ENCODE measurements at places on chromosomes 5 and 9.

- peak; percentile 39 for DNase-seq
Measured at GRCh38 chr5:79938468-79938867, 52.6 kb downstream of the MTX3 start.

DNA sequence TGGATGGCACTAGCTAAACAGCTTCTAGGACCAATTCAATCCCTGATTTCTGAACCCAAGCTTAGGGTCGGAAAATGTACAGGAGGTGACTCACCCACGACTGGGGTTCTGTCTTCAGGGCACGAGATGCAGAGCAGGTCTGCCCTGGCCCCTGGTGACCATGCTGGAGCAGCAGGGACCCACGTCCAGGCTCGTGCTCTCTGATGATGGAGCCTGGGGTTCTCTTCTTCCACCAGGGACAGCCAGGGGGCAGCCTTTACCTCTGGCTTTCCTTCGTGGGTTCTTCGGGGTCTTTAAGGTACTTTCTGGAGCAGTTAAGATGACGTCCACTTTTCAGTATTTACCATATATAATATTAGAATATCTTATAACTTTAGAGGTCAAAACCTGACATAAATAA is 2.1 kb downstream of the CFAP77 start:
- DNase-seq, result no peak

DNA sequence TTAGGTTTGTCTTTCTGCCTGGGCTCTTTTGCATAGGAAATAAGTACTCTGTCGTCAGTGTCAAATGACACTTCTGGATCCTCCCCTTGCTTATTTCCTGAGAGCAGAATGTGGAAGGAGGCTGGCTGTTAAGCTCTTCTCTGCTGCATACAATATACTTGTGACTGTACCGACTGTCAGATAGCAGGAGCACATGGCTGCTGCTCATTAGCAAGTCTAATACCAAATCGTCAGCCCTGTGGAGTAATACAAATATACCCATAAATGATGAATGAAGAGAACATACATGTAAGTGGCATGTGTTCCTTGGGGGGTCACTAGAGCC is at the start of gene GPR151:
TSS of gene GPR151 (minus strand) at position 40 of the 325 bp plus-strand sequence. CDS start 77 bp downstream, outside the sequence.
- DNase-seq, result no peak

DNA sequence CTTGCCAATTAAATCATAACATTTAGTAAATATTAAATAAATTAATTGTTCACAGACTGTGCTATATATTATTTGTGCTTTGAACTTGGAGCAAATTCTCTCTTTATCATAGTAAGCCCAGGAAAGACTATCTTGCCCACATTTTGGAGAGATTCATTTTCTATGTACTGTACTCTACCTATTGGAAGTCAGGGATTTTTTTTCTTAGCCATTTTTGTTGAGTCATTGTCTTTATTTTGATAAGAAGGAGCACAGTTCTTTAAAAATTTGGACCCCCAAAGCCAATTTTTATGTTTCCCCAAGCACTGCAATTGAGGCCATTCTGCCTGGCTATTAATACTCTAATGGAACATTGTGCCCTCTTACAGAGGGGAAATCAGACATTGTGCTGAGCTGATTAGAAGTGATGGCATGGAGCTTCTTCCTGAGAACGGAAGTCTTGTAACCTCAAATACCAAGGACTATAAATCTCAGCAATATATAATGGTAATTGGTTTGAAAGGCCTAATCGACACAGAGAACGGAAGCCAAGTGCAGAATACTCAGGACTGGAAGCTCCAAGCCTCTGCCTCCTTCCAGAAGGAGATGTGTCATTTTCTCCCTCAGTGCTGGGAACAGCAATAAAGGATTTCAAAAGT is 188.8 kb upstream of the PAPPA start:
- no peak for DNase-seq

- DNase-seq, result no peak
Measured at GRCh38 chr5:133119233-133119711, 67.5 kb downstream of the HSPA4 start.

DNA sequence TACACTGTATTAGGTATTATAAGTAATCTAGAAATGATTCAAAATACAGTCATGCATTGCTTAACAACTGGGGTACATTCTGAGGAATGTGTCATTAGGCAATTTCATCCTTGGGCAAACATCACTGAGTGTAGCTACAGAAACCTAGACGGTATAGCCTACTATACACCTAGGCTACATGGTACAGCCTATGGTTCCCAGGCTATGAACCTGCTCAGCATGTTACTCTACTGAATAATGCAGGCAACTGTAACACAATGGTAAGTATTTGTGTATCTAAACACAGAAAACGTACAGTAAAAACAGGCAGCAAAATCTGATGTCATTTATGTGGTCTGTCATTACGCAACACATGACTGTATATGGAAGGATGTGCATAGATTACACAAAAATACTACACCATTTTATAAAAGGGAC is 96.8 kb downstream of the RAPGEF6 start:
- no peak for DNase-seq

- DNase-seq, result no peak
Measured at GRCh38 chr5:125272357-125272756, 525.9 kb upstream of the ZNF608 start.

- DNase-seq, result no peak
Measured at GRCh38 chr5:74863726-74864125, 2.5 kb downstream of the FAM169A start.

DNA sequence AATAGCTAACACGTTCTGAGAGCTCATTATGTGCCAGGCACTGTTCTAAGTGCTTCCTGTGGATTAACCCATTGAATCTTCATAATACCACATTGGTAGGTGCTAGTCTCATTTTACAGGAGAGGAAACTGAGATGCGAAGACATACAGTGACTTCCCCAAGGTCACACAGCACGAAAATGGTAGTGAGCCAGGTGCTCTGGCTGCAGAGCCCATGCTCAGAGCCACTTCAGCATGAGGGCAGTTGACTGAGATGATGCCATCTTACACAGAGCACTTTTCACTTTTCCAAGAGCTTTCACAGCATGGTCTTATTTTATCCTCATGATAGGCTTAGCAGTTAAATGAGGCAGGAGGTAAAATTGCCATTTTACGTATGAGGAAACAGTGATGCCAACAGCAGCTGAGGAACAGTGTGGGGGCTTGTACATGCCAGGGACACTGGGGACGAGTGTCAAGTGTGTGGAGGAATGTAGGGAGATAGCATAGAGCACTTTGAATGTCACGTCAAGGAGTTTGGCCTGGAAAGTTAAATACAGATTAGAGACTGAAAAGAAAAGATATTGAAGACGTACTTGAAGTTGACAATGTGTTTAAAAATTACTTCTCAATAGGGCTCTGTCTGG is 180.0 kb downstream of the KIF4B start:
- no peak for DNase-seq

- DNase-seq, result no peak
Measured at GRCh38 chr5:97297063-97297703, 114.1 kb upstream of the RIOK2 start.

DNA sequence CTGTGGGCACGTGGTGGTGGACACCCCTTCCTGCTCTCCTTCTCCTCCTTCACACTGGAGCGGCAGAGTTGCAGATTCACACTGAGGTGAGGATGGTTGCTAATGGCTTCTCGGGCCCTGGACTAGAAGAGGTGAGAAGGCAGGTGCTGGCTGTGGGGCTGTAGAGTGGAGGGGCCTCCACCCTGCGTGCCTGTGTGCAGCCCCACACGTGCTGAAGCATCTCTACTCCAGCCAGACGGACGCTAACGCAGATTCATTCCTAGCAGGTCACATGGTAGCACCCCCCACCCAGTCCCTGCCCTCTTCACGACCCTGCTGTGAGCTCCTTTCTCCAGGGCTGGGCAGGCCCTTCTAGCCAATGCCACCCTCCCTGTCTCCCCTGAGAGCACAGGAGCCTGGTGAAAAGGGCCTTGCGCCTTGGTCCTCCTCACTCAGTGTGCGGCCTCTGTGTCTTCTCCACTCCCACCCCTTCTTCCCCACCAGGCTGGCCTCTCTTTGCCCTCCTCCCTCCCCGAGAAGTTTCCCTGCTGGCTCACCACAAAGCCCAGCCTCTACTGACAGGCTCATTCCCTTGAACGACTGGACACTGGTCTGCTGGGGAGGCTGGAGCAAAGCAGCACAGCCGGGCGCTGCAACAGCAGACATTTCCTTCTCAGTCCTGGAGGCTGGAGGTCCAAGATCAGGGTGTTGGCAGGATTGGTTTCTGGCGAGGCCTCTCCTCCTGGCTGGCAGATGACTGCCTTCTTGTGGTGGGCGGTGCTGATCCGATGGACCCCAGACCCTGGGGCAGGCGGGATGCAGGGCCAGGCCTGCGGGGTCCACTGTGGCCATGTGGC is 14.2 kb downstream of the CACNA1B start:
- no peak for DNase-seq

- DNase-seq, result no peak
Measured at GRCh38 chr9:6356904-6357303, 28.7 kb downstream of the TPD52L3 start.

DNA sequence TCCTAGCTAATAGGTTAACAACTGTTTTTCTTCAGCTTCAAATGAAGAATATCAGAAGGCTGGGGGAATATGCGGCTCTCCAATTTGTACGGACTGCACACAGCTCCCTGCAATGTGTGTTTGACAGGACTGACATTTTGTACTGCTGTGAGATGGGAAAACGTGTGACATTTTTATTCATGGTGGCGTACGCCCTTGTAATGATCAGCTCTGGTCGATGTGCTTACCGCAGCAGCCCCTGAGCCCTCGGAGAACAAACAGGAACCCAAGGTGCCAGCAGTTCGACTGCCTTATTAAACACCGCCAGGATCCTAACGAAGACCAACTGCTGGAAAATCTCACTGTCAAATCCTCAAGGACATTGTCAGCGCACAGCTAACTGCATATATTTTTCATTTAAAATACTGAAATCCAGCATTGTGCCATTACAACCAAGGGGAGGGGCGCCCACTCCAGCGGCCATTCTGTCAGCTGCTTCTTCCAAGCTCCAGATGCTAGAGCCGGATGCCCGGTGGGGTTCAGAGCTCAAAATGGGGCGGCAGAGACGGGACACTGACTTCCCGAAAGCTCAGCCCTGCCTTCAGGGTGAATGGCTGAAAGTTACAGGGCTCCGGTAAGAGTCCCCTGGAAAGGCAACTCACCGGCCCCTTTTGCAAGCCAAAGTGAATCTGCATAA is 66.8 kb downstream of the CRB2 start:
- no peak for DNase-seq

GRCh38 chr5:148976569-148977381 is 86.1 kb downstream of the SH3TC2 start:
- DNase-seq, result no peak

- DNase-seq, result no peak
Measured at GRCh38 chr5:106661866-106662265, 1008.9 kb downstream of the EFNA5 start.

Data from T-helper 2 cell treated with Interferon-gamma antibody and Interleukin-4, amounts not matched to agents 5 μg/mL and 100 μg/mL, for 36 hours (primary cell).